ENCODE measurements at places on chromosomes 11 and 22. TPM values are rescaled to one million over a fixed set of nuclear protein-coding genes. Genes with fewer than 3 reads are reported as not detected.

- ATAC-seq = no peak
Observed at GRCh38 chr11:65584723-65585171, 8.9 kb downstream of the EHBP1L1 start.

The RASL10A gene
- 0.88 TPM for total RNA-seq

The UBQLNL gene
- 0.08 TPM for total RNA-seq

The C11orf52 gene
- 3.5 TPM for total RNA-seq

The PGA5 gene
- total RNA-seq = not detected

DNA sequence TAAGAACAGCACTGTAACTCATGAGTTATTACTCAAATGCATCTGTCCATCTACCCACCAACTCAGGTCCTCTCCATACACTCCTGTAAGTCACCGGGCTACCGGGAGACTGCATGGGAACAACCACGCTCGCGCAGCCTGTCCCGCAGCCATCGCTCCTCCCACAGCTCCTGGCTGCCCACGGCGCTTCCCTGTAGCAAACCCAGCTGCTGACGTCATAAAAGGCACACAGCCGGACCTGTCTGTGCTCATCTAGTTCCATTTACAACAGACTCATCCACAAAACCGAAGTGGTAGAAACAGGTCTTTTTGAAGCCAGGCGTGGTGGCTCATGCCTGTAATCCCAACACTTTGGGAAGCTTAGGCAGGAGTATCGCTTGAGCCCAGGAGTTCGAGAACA is 23.4 kb upstream of the PACSIN2 start:
- ATAC-seq = peak; percentile 68

GRCh38 chr11:35393098-35393497 is 26.3 kb downstream of the SLC1A2 start:
- ATAC-seq = no peak

- ATAC-seq = no peak
Observed at GRCh38 chr22:36863281-36863680, 2.5 kb downstream of the NCF4 start.

DNA sequence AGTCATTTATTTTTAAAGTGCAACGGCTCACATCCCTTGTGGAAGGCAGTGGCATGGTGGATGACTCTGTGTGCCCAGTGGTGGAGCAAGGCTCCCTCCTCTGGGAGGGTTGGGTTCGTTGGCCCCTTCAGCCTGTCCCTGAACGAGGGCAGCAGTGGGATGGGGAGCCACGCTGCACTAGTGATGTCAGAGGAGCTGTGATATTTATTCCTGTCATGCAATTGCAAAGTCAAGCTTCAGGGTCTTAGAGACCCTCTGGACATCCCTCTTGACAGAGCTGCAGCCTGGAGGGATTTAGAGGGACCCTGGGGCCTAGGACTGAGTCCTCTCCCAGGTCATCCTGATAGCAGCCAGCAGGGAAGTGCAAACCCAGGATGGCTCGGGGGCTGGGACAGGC is 78.2 kb upstream of the NARS2 start:
- ATAC-seq = no peak

DNA sequence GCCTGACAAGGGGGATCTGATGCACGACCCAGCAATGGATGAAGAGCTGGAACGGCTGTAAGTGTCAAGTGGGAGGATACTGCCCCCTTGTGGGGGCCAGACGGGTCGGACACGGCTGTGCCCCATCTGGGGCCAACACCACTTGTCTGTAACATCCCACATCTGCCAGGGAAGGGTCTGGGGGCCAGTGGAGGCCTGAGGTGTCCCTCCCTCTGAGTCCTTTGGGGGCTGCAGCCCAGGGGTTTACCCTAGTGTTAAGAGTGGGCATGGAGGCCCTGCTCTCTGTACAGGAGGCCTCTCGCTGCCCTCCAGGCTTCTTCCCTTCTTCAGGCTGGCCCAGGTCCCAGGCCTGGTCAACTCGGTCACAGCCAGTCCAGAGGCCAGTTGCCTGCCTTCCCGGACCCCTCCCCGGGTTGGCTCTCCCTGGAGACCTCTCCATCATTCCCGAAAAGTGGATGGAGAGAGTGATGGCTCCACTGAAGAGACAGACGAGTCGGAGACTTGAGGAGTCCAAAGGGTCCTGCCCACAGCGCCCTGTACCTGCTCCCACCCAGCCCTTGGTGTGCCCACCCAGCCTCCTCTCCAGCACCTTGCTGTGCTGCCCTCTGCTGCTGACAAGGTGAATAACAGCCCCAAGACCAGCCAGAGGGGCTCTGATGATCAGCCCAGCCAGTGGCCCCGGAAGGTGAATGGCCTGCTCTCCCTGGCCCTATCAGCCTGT is 15.4 kb downstream of the ARFGAP2 start:
- peak; percentile 61 for ATAC-seq

DNA sequence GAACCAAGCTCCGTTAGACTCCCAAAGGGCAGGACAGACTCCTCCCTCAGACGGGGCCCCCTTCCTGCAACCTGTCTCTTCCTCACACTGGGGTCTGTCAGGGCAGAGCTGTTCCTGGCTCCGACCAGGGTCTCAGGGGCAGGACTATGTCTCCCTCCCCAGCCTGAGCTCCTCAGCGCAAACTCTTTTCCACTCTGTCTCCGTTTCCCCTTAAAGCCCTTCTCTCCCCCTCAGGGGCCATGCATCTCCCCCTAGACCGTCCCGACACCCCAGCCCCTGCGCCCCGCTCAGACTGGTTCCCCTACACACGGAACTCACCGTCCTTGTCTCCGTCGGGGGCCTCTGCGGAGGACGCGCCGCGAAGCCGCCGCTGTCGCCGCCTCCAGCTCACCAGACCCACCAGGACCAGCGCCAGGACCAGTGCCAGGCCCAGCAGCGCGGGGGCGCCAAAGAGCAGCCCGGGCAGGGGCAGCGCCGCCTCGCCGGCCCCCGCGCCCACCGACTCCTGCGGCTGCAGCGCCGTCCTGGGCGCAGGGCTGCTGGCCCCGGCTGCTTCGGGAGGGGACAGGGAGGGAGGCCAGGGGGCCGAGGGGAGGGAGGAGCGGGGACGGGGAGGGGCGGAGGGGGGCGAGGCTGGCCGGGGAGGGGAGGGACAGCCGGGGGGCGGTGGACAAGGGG is 684 bp downstream of the TNFRSF13C start:
- peak; percentile 67 for ATAC-seq

The CCDC87 gene
- 0.16 TPM for total RNA-seq

GRCh38 chr11:20467487-20468185 is 80.1 kb downstream of the PRMT3 start:
- ATAC-seq = no peak

DNA sequence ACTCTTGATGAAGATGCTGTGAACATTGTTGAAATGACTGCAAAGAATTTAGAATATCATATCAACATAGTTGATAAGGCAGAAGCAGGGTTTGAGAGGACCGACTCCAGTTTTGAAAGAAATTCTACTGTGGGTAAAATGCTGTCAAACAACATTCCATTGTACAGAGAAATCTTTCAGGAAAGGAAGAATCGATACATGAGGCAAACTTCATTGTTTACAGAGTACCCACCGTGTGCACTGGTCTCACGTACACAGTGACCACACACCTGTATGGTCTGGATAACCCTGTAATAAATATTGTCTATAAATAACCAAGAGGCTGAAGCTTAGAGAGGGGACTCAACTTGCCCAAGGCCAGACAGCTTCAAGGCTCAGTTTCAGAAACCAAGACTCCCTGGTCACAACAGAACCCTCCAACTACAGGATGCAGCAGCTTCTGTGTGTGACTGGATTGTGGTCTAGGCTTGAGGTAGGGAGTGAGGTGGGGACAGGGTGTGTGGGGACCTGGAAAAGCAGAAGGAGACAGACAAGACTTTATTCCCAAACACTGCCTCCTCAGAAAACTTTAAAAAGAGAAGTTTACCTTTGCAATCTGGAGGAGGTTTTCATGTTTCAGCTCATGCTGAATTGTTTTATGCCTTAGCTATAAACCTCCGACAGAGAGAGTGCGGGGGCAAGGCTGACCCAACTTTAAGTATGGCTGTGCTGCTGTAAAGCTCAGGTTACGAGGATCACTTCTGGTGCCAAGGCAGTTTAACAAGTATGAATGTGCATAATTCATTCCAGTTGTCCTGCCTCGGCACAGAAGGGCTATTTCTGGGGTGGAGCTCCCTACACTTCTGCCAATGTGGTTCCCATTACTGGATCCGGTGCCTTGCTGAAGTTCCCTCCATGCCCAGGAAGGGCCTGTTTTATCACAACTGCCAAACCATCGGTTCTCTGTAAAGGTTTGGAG is 372.6 kb upstream of the NARS2 start:
- no peak for ATAC-seq

The TSSK2 gene
- total RNA-seq = not detected

The APLNR gene
- total RNA-seq = 1.8 TPM

The CLCF1 gene
- total RNA-seq = 1.6 TPM

The SAA1 gene
- total RNA-seq = 56.2 TPM

The PLEKHB1 gene
- 1.4 TPM for total RNA-seq

- ATAC-seq = no peak
Observed at GRCh38 chr11:132095230-132096131, 725.1 kb downstream of the NTM start.

DNA sequence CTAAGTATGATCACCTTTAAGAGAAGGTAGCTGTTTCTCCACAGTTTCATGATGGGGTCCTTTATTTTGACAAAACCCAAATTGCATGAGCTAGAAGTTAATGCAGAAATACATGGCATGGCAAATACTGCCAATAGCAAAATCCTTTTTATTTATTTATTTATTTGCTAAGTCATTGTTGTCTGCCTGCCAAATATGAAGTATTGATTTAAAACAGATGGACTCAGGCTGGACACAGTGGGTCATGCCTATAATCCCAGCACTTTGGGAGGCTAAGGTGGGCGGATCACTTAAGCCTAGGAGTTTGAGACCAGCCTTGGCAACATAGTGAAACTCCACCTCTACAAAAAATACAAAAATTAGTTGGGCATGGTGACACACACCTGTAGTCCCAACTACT is 52.4 kb downstream of the LARGE2 start:
- no peak for ATAC-seq

GRCh38 chr11:63488789-63489188 is 2.2 kb downstream of the PLAAT5 start:
- ATAC-seq = no peak

The PHLDB1 gene
- 9.3 TPM for total RNA-seq

The P2RY6 gene
- 1.0 TPM for total RNA-seq

DNA sequence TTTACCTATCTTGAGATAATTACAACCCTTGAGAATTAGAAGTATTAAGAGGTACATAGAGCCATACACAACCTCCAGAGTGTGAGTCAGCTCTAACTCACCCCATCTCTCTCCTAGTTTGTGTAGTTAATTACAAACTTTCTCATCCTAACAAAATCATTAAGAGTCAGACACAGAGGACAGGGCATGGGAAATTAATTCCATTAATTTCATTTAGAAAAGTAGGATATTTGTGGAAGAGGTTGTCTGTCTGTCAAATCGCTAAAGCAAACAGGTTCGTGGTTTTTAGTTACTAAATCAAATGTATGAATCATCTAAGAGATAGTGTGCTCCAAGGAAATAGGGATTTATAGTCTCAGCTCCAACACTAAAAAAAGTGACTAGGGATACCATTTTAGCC is 1261.4 kb upstream of the TENM4 start:
- no peak for ATAC-seq

The ISX gene
- total RNA-seq = not detected

- ATAC-seq = no peak
Observed at GRCh38 chr11:106848526-106848925, 169.8 kb downstream of the GUCY1A2 start.

The TRMT2A gene
- 31.8 TPM for total RNA-seq

The UQCC3 gene
- total RNA-seq = 8.8 TPM

- ATAC-seq = no peak
Observed at GRCh38 chr11:95920460-95921105, 3.3 kb downstream of the MTMR2 start.

DNA sequence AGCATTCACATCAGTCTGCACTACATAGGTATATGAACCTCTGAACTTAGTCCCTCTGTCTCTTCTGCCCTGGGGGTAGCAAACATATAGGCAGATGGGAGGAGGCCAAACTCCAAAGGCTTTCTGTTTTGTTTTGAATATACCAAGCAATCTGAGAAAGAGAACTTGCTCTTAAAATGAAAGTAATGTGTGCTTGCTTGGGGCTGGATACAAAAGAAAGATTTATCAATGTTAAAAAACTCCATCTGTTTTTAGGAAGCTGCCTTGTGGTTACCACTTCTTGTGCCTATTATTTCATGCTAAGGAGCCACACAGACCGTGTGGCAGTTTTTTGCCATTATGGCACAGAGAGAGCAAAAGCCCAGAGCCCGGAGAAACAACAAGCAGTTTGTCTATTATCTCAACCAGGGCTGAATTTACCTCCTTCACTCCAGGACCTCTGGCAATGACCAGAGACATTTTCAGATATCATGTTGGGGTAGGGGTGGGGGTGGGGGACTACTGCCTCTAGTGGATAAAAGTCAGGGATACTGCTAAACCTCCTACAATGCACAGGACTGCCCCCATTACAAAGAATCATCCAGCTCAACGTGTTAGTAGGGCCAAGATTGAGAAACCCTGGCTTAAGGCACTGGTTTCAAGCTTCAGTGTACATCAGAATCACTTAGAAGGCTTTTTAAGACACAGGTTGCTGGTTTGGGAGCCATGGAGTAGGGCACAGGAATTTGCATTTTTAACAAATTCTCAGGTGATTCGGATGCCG is 124.2 kb downstream of the APIP start:
- no peak for ATAC-seq

The CHRNA10 gene
- 0.64 TPM for total RNA-seq

DNA sequence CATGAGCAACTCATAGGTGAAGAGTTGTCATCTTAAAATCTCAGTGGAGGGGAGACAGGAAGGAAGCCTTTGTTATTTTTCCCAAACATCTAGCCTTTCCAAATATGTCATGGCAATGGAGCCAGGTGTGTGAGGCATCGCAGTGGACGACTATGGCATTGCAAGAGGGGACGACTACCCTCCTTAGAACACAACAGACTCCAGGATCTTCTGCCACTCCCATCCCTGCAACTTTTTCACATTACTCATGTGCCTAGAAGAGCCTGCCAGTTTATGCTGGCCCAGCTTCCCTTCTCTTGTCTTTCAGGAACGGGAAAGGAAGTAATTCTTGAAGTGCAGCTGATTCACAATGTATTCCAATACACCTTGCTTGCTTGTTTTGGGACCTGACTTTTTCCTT is 1008.4 kb downstream of the OPCML start:
- ATAC-seq = no peak

DNA sequence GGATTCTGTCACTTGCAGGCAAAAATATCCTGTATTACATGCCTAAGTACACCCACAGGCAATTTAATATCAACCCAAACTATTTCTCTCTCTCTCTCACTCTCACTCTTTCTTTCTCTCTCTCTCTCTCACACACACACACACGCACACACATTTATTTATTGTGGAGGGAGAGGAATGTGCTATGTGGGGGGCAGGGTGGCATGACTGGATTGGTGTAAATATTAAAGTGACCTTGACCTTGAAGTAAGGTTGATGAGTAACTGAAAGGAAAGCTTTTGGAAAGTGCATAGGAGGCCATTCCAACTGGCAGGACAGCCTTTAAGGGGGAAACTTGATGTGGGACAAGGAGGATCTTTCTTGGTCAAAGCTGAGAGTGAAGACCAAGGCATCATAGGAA is 589.7 kb upstream of the KIRREL3 start:
- no peak for ATAC-seq

- ATAC-seq = no peak
Observed at GRCh38 chr22:38107692-38108515, 2.6 kb downstream of the BAIAP2L2 start.

GRCh38 chr11:76515494-76515893 is 70.7 kb downstream of the EMSY start:
- ATAC-seq = no peak

The CELF1 gene
- 63.7 TPM for total RNA-seq

All from esophagus mucosa (tissue), 1 donor.